ENCODE measurements at places on chromosomes 16 and 17.
A peak's percentile ranks its signal among the peaks of the same experiment; 100 is the strongest.

DNA sequence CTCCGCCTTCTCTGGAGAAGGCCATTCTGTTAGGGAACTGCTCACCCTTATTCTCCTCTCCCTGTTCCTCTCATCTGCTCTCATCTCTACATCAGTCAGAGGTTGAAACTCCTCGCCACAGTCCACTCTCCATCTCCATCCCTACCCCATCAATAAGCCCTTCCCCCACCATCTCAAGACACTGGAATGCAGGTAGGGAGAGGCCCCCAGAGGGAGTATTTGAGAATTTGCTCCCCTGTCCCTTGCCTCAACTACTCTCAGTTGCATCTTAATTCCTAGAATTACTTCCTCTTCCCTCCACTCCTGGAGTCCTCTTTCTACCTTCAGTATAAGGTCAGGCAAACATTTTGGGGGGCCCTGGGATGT lies 2.0 kb upstream of the AATF start:
- no peak overlapping the region for H3K27ac ChIP-seq
- peaks cover 55% of the 10 kb centered on the region for H3K4me1 ChIP-seq

DNA sequence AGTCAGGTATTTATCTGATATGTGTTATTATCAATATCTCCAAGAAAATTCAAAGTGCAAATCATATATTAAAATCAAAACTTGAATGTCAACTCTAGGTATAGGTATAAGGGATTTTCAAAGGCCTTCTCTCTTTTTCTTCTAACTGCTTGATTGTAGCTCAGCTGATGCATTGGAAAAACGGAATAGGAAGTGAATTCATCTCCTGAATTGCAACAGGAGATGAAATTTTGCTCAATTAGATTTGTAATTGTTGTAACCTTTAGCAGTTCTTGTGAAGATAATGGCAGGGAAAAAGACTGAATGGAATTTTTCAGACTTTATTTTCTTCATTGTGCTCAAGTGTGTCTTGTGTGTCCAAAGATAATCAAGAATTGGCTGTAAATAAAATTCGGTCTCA lies 190.2 kb upstream of the KCNJ16 start:
- no peaks in the 10 kb centered on the region for H3K27me3 ChIP-seq
- no peak overlapping the region for H3K4me3 ChIP-seq
- H3K4me1 ChIP-seq: no peaks in the 10 kb centered on the region
- DNase-seq: no peak

GRCh38 chr16:72884037-72884436 lies 163.9 kb downstream of the ZFHX3 start:
- H3K27ac ChIP-seq: no peak overlapping the region
- no peaks in the 10 kb centered on the region for H3K27me3 ChIP-seq
- H3K36me3 ChIP-seq: no peaks in the 10 kb centered on the region
- no peaks in the 10 kb centered on the region for H3K4me1 ChIP-seq

DNA sequence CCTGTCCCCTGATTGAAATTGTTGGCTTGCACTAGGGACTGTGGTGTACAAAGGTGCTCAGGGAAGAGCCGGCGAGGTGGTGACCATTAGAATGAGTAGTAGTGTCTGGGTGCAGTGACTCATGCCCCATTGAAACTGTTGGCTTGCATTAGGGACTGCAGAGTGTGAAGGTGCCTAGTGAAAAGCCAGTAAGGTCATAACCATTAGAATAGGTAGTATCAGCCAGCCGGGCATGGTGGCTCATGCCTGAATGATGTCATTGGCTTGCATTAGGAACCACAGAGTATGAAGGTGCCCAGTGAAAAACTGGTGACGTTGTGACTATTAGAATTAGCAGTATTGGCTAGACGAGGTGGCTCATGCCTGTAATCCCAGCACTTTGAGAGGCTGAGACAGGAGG lies 78.9 kb downstream of the ABCC6 start:
- H3K4me1 ChIP-seq: no peaks in the 10 kb centered on the region
- no peak overlapping the region for H3K4me3 ChIP-seq
- H3K27ac ChIP-seq: no peak overlapping the region
- no peak for DNase-seq
- H3K36me3 ChIP-seq: peaks cover 49% of the 10 kb centered on the region

- H3K4me1 ChIP-seq: no peaks in the 10 kb centered on the region
- no peaks in the 10 kb centered on the region for H3K27me3 ChIP-seq
- H3K4me3 ChIP-seq: no peak overlapping the region
- DNase-seq: no peak
These were observed 66.2 kb downstream of the MYH13 start for GRCh38 chr17:10306585-10306984.

DNA sequence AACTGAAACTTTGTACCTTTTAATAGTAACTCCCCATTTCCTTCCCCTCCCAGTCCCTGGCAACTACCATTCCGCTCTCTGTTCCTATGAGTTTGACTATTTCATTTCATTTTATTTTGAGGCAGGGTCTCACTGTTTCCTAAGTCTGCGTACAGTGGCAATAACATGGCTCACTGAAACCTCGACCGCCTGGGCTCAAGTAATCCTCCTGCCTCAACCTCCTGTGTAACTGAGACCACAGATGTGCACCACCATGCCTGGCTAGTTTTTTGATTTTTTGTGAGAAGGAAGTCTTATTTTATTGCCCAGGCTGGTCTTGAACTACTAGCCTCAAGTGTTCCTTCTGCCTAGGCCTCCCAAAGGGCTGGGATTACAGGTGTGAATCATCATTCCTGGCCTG lies 808.1 kb downstream of the CDH11 start:
- no peak for DNase-seq
- H3K27ac ChIP-seq: no peak overlapping the region
- H3K36me3 ChIP-seq: no peaks in the 10 kb centered on the region
- no peaks in the 10 kb centered on the region for H3K27me3 ChIP-seq

GRCh38 chr17:41186872-41187271 lies 2.2 kb upstream of the KRTAP4-1 start:
- H3K4me3 ChIP-seq: no peak overlapping the region
- H3K36me3 ChIP-seq: no peaks in the 10 kb centered on the region
- no peak for DNase-seq
- H3K27ac ChIP-seq: no peak overlapping the region
- H3K27me3 ChIP-seq: no peaks in the 10 kb centered on the region

GRCh38 chr16:52816993-52817392 lies 235.7 kb downstream of the CHD9NB start:
- no peak overlapping the region for H3K27ac ChIP-seq
- no peak overlapping the region for H3K4me3 ChIP-seq
- H3K27me3 ChIP-seq: no peaks in the 10 kb centered on the region
- no peaks in the 10 kb centered on the region for H3K36me3 ChIP-seq

GRCh38 chr17:80513892-80514291 lies 30.7 kb upstream of the RPTOR start:
- DNase-seq: no peak
- H3K27ac ChIP-seq: no peak overlapping the region
- H3K36me3 ChIP-seq: no peaks in the 10 kb centered on the region
- H3K27me3 ChIP-seq: no peaks in the 10 kb centered on the region

DNA sequence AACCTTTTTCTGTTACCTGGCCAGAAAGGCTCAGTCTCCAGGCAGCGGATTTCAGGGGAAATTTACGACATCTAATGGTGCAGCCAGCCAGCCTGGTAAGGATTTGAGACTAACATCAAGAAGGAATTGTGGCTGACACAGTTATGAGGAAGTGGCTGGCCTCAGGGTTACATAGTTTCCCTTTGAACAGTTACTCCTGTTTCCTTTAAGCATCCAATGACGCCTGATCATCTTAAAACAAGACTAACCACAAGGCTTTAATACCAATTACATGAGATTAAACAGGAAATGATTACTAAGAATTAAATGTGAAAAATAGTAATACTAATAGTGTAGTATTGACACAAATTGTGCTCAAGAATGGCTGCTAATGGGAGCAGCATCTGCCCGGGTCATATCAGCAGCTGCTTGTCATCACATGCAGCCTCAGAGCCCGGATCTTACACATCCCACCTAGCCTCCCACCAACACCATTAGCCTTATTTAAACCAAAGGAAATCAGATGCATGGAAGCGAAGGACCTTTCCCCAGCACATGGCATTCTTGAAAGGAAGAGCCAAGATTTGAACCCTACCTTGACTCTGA lies 431.8 kb downstream of the PMP22 start:
- no peak overlapping the region for H3K27ac ChIP-seq
- H3K36me3 ChIP-seq: no peaks in the 10 kb centered on the region
- H3K4me1 ChIP-seq: peaks cover 2% of the 10 kb centered on the region
- H3K4me3 ChIP-seq: no peak overlapping the region
- no peaks in the 10 kb centered on the region for H3K27me3 ChIP-seq

- H3K27me3 ChIP-seq: peaks cover 4% of the 10 kb centered on the region
- H3K4me1 ChIP-seq: no peaks in the 10 kb centered on the region
- DNase-seq: no peak
These were observed 196.2 kb upstream of the NLRP1 start for GRCh38 chr17:5780476-5780875.

DNA sequence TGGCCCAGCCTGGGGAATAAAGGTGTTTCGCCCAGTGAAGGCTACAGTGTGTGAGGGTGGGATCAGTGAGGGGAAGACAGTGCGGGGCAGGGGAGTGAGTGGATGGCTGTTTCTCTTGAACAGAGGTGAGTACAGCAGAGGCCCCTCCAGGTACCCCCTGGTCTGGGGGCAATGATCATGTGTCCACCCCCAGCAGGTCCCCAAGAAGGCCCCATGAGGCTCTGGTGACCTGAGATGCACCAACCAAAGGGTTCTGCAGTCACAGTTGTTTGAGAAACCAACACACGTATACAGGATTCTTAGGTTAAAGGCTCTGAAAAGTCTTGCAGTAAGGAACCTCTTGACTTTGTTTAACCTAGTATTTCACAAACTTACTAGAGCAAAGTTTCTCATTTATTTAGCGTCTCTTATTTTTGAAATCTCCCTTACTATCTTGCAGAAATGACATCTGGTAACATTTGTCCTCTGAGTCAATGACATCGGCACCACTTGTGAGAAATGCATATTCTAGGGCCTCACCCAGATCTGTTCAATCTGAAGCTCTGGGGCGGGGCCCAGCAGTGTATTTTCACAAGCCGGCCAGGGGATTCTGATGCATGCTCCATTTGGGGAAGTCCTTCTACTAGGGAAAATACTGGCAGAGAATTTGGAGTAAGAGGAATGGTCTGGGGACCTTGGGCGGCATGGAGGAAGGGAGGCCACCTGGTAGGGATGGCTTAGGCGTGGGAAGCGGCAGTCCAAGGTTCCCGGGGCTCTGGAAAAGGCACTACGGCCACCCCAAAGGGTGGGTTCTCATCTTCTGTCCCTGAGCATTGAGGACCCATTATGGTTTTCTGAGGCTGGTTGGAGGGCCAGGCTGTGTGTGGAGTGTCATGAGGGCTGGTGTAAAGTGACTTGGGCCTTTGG lies 217.3 kb downstream of the NTN1 start:
- H3K27me3 ChIP-seq: peaks cover under 1% of the 10 kb centered on the region
- H3K27ac ChIP-seq: no peak overlapping the region
- peaks cover 22% of the 10 kb centered on the region for H3K4me1 ChIP-seq
- no peak overlapping the region for H3K4me3 ChIP-seq
- no peak for DNase-seq
- no peaks in the 10 kb centered on the region for H3K36me3 ChIP-seq

DNA sequence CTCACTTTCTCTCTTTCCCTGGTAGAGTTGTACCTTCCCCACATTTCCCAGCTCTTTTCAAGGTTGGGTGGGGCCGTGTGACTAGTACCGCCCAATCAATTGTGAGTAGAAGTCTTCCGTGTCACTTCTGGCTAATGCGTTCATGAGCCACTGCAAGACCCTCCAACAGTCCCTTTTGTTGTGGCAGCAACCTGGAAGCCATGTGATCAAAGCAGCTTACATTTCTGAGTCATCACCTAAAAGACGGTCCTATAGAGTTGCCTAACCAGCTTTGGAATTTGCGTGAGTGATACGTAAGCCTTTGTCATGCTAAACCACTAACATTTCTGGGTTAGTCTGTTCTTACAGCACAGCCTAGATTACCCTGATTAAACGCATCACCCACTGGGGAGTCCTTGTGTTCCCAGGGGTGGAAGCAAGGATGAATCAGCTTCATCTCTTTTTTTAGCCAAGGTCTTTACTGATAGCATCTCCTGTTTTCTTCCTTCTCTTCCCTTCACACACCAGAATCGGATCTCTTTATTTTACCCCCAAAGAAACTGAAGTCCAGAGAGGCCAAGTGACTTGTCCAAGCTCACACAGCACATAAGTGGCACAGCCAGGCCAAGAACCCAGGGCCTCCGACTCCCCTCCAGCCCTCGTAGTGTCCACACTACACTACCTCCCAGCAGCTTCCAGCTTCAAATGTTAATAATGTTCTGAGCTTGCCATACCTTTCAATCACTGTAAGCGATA lies 366.3 kb upstream of the XYLT1 start:
- H3K27me3 ChIP-seq: no peaks in the 10 kb centered on the region
- H3K36me3 ChIP-seq: no peaks in the 10 kb centered on the region
- no peak overlapping the region for H3K4me3 ChIP-seq
- no peaks in the 10 kb centered on the region for H3K4me1 ChIP-seq
- H3K27ac ChIP-seq: no peak overlapping the region
- no peak for DNase-seq

- peaks cover 6% of the 10 kb centered on the region for H3K36me3 ChIP-seq
- peaks cover 85% of the 10 kb centered on the region for H3K4me1 ChIP-seq
- no peak for DNase-seq
- no peaks in the 10 kb centered on the region for H3K27me3 ChIP-seq
- H3K27ac ChIP-seq: no peak overlapping the region
- no peak overlapping the region for H3K4me3 ChIP-seq
These were observed 115.4 kb downstream of the ZNF778 start for GRCh38 chr16:89332902-89333245.

DNA sequence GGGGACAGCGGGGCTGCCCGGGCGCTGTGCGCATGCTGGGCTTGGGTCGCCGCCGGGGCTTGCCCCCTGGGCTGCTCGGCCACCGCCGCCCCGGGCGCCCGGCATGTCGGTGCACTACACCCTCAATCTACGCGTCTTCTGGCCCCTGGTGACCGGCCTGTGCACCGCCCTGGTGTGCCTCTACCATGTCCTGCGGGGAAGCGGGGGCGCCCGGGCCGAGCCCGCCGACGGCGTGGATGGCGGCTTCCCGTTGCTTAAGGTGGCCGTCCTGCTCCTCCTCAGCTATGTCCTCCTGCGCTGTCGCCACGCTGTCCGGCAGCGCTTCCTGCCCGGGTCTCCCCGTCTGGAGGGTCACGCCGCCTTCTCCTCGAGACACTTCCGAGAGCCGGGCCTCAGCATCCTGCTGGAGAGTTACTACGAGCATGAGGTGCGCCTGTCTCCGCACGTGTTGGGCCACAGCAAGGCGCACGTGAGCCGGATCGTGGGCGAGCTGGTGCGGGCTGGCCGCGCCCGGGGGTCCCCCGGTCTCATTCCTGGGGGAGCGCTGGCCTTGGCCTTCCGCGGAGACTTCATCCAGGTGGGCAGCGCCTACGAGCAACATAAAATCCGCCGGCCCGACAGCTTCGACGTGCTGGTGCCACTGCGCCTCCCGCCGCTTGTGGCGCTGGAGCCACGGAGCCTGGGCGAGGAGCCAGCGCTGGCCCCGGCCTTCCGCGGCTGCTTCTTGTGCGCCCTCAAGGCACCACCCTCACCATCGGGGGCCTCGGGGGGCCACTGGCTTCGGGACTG lies 789 bp downstream of the ITPRIPL2 start:
- no peak overlapping the region for H3K27ac ChIP-seq
- H3K4me3 ChIP-seq: peak overlapping the region; percentile 39
- no peaks in the 10 kb centered on the region for H3K36me3 ChIP-seq
- H3K27me3 ChIP-seq: peaks cover 22% of the 10 kb centered on the region
- DNase-seq: no peak

Measured in CD4-positive, alpha-beta T cell (primary cell).